Nasal cavity respiratory epithelium epithelial cell of viscerocranial mucosa (primary cell): ENCODE measurements at places on chromosomes 6 and 20. TPM values are rescaled to one million over a fixed set of nuclear protein-coding genes. Genes with fewer than 3 reads are reported as not detected.

The HINT3 gene
- total RNA-seq, result 28.7 and 33.2 TPM in 2 replicates

The IER3 gene
- total RNA-seq, result 110 and 273 TPM in 2 replicates

The RSPO4 gene
- not detected in 2 replicates for total RNA-seq

The DLL1 gene
- total RNA-seq, result 2.7 and 6.1 TPM in 2 replicates

The HLA-DRA gene
- total RNA-seq, result under 0.01 and 1.1 TPM in 2 replicates

The ABRACL gene
- 39.4 and 53.7 TPM in 2 replicates for total RNA-seq
